KG1 (cell line): ENCODE measurements at places on chromosomes 7 and 10.

- DNase-seq, result no peak
Measured at GRCh38 chr7:65216469-65216868, 157.2 kb upstream of the ZNF92 start.

DNA sequence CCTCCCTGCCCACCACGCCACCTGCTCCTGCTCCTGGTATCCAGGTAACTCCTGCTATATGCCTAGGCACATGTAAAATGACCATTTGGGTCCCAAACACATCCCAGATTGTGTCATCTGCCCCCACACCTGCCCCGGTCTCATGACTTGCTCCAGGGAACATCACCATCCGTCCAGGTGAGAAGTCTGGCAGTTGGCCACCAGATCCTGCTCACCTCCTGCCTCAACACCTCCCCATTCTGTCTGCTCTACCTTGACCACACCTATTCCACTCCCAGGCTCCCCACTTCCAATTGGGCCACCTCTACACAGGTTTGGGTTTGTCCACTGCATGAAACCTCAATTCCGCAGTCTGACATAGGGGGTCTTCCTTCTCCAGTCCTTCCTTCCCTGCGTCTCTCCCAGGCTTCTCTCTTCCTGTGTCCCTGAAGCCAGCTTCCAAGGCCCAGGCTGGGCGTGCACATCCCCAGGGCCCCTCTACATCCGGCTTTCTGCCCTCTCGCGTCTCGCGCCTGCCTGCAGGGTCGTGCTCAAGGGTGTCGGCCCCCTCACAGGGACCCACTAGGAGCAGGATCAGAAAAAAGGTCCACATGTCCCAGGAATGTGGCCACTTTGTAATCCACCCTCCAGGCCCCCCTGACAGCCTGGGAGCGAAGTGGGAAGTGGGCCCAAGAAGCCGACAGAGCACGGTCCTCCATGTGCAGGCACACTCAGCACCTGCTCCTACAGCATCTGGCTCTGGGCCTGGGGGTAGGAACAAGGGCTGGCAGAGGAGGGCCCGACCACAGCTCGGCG is 49.3 kb upstream of the DAGLB start:
- DNase-seq, result no peak

DNA sequence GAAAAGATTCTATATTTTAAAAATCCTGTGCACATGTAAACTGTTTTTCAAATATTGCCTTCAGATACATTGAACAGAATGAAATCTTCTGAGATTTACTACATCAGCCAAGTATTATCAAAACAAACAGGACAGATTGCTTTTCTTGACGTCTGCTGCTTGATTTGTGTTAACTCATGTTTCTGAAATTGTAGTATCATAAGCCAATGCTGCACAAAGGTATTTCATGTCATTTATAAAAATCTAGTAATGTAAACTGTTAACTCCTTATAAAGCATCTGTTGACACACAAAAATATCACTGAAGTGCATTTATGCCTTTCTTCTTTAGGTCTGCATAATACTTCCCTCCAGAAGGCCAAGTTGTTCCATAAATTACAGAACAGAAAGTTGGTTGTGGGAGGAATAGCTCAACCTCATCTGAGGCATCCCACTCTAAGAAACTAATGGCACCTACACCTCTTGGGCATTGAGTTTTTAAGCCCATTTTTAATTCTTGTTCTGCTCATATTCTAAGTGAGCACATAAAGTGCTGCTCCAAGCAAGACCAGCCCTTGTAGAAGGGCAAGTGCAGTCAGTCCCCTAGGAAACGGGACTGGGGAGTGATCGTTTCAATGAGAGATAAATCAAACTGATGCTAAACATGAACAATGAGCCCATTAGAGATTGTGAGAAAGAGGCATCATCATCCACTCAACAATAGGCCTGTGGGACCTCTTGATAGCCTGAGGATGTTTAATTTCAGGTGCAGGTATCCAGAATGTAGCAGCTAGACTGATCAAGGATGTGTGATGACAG is 28.5 kb downstream of the CAV1 start:
- DNase-seq, result no peak

DNA sequence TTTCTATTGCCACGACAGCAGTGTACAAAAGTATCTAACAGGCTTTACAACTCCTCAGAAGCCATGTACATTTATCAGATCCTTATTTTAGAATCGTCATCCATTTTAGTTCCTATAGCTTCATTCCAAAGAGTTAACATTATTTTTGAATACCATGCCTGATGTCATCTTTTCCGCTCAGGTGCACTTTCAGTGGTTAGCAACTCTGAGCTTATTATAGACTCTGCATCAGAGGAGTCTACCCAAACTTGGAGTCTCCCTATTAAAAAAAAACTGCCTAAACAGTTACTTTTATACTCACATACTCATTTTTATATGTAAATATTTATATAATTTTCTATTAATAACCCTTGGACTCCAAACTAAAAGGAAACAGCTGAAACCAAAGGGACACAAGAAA is 31.6 kb upstream of the PRSS37 start:
- no peak for DNase-seq

DNA sequence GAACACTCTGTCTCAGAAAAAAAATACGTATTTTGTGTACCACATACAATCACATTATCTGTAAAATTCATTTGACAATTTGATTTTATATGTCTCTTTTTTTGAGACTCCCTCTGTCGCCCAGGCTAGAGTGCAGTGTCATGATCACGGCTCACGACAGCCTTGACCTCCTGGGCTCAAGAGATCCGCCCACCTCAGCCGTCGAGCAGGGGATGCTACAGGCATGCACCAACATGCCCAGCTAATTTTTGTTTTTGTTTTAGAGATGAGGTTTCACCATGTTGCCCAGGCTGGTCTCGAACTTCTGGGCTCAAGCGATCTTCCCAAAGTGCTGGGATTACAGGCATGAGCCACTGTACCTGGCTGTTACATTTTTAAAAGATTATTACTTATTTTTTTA is 11.6 kb upstream of the BAZ1B start:
- no peak for DNase-seq

- DNase-seq, result no peak
Measured at GRCh38 chr7:11737723-11738122, 94.3 kb downstream of the THSD7A start.

GRCh38 chr7:3310884-3311283 is 9.8 kb downstream of the SDK1 start:
- DNase-seq, result no peak

DNA sequence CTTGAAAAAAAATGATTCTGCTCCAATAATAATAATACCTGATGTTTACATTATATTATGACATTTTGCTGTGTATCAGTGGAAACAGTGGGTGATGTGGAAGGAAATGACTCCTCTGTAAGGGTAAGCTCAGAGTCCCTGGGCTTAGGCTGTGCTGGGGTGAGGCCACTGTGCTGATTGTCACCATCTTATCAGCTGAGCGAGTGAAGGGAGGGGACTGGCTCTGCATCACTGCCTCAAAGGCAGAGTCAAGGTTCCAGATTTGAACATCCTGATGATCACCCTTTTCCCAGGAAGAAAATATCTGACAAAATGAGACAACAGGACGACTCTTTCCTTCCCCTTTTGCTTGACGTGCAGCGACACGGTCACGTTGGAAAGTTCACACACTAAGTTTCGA is 24.0 kb upstream of the HABP2 start:
- no peak for DNase-seq

- peak; percentile 65 for DNase-seq
Measured at GRCh38 chr7:13990319-13990983, 985 bp upstream of the ETV1 start.

DNA sequence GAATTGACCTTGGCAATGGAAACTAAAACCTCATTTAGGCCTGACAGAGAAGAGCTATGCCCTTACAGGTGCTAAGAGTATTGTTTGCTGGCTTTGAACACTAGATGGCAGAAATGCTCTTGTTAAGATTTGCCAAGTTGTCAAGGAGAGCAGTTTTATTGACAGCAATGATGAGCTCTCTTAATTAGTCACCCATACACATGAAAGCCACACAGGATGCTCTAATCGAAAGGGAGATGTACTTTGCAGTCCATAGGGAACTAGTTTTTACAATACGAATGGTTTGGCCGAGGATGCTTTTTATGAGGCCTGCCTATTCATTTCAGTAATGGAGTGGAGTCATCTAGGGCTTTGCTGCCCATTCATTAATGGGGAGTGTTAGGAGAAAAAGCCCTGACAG is 45.4 kb upstream of the MBL2 start:
- DNase-seq, result no peak

DNA sequence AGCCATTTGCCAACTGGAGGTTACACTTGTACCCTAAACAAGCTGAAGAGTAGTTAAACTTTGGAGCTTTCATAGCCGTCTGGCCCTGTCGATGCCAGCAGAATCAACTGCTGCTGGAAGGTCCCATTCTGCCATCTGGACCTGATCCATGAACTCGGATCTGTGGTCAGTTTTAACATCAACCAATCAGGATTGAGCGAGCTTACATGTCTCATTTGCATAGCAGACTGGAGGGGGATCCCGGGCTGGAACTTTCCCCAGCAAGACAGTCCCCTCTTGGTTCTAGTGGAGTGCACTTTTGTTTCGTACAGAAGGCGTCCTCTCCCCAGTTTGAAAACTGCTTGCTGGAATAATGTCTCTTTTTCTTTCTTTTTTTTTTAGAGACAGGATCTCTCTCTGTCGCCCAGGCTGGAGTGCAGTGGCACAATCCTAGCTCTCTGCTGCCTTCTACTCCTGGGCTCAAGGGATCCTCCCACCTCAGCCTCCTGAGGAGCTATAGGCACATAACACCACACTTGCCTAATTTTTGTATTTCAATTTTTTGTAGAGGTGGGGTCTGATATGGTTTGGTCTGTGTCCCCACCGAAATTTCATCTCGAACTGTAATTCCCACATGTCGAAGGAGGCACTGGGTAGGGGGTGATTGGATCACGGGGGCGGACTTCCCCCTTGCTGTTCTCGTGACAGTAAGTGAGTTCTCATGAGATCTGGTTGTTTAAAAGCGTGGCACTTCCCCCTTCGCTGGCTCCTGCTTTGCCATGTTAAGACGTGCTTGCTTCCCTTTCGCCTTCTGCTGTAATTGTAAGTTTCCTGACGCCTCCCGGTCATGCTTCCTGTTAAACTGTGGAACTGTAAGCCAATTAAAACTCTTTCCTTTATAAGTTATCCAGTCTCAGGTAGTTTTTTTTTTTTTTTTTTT is 42.8 kb upstream of the SEPHS1 start:
- peak; percentile 2 for DNase-seq

DNA sequence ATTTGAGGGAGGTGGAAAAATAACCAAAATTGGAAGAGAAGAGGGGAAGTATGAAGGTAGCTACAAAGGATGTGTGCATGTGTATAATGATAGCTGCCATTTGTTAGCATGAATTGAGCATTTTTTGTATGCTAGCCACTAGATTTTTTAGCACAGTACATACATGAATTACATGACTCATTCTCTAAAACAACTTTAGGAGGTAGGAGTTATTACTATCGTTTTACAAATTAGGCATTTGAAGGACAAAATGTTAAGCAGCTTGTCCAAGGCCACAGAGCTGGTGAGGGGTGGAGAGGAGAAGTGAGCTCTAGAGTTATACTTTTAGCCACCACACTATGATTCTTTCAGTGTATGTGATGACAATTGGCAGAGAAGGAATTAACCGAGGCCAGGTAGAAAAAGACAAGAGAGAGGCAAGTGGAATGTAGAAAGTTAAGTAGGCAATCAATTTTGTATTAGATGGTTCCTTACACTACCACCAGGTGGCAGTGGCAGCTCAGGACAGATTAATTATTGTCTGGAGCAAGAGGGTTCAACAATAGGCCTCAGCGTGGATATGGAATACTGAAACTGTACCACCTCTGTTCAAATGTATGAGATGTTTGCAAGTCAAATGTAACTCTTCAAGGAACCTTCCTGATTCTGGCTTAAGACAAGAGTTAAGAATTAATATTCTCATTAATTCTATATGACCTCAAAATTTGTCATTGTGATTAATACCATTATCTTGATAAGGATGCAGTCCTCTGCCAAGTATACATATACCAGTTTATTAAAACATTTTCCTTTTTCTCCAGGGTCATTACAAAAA is 128.0 kb downstream of the MBL2 start:
- DNase-seq, result peak; percentile 38

- DNase-seq, result no peak
Measured at GRCh38 chr7:151704960-151705635, 171.8 kb downstream of the PRKAG2 start.

GRCh38 chr10:119268871-119269506 is 61.6 kb downstream of the GRK5 start:
- no peak for DNase-seq

- peak; percentile 40 for DNase-seq
Measured at GRCh38 chr10:84205049-84205852, 10.9 kb downstream of the CDHR1 start.

- DNase-seq, result no peak
Measured at GRCh38 chr10:55273946-55274345, 472.9 kb upstream of the PCDH15 start.

DNA sequence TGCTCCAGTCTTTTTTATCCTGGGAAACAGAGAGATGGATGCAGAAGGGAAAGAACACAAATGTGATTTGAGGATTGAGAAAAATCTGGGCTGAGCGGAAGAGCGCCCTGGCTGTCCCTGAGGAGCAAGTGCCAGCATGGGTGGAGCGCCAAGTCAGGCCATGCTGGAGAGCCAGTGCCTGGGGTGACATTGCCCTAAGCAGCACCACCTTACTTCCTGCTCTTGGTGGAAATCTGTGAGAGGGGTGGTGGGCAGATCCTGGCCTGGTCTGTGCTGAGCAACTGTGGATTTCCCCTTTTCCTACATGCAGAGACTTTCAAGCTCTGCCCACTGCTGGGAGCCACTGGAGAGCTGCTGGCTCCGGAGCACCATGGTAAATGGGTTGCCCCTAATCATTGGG is 36.9 kb downstream of the DDIT4 start:
- DNase-seq, result no peak

DNA sequence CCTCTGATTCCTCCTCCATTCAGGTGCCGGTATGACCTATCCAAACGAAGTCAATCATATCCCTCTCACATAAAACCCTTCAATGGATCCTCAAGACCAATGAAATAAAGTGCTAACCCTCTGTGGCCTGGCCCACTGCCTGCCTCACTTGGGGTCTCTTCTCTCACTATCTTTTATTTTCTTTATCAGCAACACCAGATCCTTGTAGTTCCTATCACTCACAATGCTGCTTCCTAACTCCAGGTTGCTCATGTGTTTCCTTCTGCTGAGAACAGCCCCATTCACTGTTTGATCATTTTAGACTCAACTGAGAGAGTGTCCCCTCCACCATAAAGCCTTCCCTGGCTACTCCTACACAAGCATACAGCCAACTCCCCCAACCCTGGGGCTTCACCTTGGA is 180.6 kb downstream of the DOCK4 start:
- no peak for DNase-seq

DNA sequence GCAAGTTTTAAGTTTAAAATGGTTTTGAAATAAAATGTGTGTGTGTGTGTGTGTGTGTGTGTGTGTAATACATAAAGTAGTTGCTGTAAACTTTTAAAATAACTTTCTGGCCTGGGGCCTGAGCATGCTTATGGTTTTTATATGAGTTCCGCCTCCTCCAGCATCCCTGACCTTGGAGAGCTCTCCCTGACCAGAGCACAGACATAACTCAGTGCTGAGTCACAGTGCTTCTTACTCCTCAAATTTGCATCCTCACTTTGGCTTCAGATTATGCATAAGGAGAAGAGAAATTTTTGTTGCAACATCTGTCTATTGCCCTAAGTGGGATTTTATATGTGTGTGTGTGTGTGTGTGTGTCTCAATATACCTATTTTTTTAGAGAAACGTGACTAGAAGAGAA is 200.8 kb downstream of the ELMO1 start:
- no peak for DNase-seq
